ENCODE measurements at places on chromosomes 5 and 9.

DNA sequence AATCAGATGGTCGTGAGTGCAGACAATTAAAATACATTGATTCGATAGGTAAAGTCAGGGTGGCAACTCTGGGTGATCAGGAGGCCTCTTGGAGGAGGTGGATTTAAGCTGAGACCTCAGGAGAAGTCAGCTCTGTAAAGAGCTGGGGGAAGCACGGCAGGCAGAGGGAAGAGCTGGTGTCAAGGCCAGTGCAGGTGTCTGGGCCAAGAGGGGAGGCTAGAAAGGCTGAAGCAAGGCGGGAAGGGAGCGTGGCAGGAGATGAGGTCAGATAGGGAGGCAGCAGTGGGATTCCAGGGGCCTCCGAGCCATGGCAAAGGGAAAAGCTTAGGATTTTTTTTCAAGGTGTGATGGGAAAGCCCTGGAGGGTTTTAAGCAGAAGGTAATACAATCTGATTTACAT is 178.7 kb downstream of the FSTL4 start:
- DNase-seq, result no peak

DNA sequence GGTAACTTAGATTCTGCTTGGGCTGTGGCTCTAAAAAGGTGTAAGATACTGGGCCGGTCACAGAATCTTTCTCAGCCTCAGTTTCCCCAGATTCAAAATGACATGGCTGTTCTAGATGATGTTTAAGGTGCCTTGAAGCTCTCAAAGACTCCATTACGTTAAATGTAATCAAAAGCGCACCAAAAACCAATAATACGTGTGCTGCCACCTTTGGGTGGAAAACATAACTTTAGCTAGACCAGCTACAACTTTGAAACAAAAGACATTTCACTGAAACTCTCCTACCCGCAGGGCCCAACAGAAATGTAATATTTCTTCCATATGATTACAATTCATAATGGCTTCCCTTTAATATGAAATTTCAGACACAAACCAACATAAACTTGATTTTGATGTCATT is 35.0 kb upstream of the PCSK5 start:
- no peak for DNase-seq

DNA sequence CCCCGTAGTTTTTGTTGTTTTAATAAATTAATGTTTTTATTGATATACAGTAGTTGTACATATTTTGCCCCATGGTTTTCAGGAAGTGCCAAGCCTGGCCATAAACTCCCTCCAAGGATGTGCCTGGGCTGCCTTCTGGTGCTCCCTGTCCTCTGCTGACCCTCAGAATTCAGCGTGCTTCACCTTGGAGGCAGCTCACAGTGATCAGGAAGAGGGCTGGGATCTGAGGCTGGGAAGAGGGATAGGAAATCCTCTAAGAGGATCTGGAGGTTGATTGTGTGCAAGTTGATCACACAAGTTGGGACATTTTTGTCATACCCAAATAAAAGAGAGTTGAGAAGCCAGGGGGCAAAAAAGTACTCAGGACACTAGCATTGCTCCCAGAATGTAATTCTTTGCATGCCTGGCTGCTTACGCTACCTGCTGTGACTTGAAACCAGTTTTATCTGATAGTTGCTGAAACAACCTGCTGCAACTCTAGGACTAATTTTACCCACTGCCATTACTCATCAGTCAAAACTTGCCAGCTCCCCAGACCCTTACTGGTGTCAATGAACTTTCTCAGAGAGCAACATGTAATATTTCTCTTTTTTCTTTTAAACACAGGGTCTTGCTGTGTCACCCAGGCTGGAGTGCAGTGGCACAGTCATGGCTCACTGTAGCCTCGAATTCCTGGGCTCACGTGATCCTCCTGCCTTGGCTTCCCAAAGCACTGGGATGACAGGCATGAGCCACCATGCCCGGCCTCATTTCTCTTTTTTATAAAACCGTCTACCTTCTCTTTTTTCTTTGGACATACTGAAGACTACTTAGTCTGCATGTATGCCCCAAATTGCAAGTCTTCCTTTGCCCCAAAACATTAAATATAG is 29.0 kb downstream of the PDE6A start:
- DNase-seq, result no peak

- DNase-seq, result no peak
These were observed 1.1 kb downstream of the POMT1 start for GRCh38 chr9:131503626-131504465.

- DNase-seq, result no peak
These were observed 59.8 kb upstream of the NTRK2 start for GRCh38 chr9:84609779-84610178.

- no peak for DNase-seq
These were observed 28.8 kb downstream of the CNTFR start for GRCh38 chr9:34560599-34561214.

GRCh38 chr5:161263191-161263590 is 283.3 kb downstream of the GABRB2 start:
- no peak for DNase-seq

- DNase-seq, result no peak
These were observed 45.7 kb downstream of the TSPAN17 start for GRCh38 chr5:176692839-176693476.

DNA sequence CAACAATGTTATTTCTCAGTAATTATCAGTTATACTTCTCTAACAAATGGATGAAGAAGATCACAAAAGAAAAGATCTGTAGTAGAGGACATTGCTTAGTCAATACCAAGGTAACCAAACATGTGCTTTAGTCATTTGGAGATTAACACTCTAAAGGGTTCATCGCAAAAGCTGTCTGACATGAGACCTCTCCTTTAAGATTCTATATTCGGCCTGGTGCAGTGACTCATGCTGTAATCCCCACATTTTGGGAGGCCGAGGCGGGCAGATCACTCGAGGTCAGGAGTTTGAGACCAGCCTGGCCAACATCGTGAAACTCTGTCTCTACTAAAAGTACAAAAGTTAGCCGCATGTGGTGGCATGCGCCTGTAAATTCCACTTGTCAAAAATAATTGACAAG is 18.3 kb upstream of the CKMT2 start:
- DNase-seq, result no peak

DNA sequence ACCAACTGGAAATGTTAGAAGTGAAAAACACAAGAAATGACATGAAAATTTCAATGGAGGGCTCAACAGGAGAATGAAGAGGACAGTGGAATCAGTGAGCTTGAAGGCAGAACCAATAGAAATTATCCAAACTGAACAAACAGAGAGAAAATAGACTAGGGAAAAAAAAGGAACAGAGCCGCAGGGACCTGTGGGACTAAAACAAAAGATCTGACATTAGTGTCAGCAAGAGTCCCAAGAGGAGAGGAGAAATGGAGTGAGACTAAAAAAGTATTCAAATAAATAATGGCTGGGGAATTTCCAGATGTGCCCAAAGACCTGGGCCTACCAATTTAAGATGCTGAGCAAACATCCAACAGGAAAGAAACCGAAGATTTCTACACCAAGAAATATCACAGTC is 175.0 kb upstream of the PHYKPL start:
- DNase-seq, result no peak

- DNase-seq, result no peak
These were observed 1326.8 kb downstream of the PTPRD start for GRCh38 chr9:9286001-9286400.

DNA sequence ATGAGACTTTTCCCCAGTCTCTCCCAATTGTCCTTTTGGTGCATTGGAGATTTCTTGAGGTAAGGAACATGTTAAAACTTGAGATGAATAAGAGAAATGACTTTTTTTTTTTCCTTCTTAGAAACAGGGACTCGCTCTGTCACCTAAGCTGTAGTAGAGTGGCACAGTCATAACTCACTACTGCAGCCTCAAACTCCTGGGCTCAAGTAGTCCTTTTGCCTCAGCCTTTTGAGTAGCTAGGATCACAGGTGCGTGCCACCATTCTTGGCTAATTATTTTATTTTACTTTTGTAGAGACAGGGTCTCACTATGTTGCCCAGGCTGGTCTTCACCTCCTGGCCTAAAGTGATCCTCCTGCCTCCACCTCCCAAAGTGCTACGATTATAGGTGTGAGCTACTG is 25.9 kb downstream of the CDC42SE2 start:
- DNase-seq, result no peak

- DNase-seq, result no peak
These were observed 910 bp downstream of the TDRD7 start for GRCh38 chr9:97412626-97413385.

DNA sequence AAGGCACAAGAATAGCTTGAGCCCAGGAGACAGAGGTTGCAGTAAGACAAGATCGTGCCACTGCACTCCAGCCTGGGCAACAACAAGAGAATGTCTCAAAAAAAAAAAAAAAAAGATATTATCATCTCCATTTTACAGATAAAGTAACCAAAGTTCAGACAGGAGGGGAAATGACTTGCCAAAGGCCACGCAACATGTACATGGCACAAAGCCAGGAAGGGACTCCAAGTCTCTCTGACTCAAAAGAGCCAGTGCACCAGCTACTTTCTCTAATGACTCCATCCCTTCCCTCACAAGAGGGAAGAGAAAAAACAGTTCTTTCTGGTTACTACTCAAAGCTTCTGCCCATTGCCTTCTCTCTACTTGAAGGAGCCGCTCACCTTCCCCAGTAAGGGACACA is 34.1 kb downstream of the SIL1 start:
- DNase-seq, result no peak

GRCh38 chr9:136080716-136081112 is 14.4 kb downstream of the NACC2 start:
- no peak for DNase-seq

DNA sequence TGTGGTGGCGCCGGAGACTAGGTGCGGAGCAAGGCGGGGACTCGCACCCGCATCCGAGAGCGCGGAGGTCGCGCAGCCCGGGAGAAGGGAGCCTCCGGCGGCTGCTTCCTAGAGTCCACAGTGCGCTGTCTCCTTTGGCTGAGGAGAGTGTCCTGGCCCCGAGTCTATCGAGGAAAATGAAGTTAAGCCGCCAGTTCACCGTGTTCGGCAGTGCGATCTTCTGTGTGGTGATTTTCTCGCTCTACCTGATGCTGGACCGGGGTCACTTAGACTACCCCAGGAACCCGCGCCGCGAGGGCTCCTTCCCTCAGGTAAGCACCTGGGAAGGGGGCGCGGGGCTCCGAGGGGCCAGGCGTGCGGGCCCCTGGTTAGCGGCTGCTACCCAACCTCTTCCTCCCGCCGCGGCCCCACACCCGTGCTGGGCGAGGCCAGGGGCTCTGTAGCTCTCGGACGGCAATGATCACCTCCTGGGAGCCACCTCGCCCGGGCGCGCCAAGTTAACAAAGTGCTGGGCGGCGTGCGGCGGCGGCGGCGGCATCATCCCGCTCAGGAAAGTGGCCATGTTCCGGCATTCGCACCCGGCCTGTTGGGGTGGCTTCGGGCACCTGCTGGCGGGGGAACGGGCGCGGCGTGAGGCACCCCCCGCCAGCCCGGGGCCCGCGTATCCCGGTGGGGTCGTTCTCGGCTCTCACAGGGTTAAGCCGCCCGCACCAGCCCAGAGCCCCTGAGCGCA is 681 bp downstream of the MAN2A1 start:
- DNase-seq, result peak; percentile 24

GRCh38 chr5:153619771-153620170 is 129.3 kb downstream of the GRIA1 start:
- DNase-seq, result no peak

Measured in activated CD8-positive, alpha-beta memory T cell treated with anti-CD3 and anti-CD28 coated beads for 1 hour (primary cell).